ENCODE measurements at places on chromosomes 1 and 21. TPM values are rescaled to one million over a fixed set of nuclear protein-coding genes. Genes with fewer than 3 reads are reported as not detected.

- no peak for DNase-seq
Measured at GRCh38 chr21:40243685-40244084, 376.4 kb downstream of the PCP4 start.

DNA sequence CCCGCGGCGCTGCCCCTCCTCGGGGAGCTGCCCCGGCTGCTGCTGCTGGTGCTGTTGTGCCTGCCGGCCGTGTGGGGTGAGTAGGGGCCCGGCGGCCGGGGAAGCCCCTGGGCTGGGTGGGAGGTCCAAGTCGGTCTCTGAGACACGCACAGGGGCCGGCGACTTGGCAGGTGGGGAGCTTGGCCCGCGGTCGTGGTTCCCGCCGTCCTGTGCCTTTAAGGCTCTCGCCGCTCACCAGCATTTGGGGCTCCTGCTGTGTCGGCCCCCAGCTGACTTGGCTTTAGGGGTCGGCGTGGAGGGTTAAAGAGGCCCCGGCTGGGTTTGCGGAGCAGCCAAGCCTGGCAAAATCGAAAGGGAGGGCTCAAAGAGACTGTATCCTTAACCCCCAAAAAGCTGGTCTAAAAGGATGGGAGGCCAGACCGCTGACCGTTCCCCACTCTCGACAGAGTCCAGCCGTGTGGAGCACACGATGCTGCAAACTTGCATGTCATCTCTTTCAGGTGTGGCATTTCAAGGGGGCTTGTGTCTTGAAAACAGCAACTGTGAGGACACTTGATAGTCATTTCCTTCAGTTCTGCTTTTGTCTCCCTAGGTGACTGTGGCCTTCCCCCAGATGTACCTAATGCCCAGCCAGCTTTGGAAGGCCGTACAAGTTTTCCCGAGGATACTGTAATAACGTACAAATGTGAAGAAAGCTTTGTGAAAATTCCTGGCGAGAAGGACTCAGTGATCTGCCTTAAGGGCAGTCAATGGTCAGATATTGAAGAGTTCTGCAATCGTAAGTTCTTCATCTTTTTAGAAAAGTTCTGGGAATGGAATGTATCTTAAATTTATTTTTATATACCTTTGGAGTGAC, 540 bp downstream of the CD55 start:
- no peak for DNase-seq

DNA sequence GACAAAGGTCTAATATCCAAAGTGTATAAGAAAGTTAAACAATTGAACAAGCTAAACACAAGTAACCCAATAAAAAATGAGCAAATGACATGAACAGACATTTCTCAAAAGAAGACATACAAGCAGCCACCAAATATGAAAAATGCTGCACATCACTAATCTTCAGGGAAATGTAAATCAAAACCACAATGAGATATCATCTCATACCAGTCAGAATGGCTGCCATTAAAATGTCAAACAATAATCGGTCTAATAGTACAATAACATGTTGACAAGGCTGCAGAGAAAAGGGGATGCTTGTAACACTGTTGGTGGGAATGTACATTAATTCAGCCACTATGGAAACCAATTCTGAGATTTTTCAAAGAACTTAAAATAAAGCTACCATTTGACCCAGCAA, 264.1 kb downstream of the AKT3 start:
- no peak for DNase-seq

- DNase-seq: no peak
Measured at GRCh38 chr1:45335855-45336324, 4.1 kb upstream of the TOE1 start.

DNA sequence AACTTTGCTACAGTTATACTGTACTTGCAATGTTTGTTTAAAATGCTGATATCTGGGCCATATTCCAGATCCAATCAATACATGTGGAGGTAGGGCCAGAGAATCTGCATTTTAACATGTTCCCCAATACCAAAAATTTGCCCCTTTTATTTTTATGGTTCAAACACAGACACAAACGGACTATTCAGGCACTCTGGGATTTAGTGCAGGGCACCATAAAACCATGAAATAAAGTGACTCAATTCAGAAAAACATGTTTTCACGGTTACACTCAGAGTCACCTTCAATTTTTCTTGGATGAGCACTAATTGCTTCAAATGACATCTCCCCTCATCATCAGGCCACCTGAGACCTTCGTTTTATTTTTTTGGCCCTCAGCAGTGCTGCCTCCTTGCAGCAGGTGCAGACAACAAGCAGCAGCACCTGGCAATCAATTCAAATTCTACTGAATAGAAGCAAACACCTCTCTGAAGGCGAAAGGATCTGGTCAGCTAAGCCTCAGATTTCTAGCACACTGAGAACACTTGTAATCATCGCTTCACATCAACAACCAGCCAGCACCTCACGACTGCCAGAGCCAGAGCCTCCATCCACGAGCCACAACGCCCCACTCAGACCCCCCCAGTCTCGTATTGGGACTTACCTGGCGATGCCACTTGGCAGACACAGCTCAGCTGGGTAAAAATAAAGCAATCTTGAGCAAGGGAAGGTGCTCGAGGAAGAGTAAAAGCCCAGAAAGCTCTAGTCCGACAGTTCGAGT, 1.1 kb downstream of the ERO1B start:
- peak; percentile 18 for DNase-seq

DNA sequence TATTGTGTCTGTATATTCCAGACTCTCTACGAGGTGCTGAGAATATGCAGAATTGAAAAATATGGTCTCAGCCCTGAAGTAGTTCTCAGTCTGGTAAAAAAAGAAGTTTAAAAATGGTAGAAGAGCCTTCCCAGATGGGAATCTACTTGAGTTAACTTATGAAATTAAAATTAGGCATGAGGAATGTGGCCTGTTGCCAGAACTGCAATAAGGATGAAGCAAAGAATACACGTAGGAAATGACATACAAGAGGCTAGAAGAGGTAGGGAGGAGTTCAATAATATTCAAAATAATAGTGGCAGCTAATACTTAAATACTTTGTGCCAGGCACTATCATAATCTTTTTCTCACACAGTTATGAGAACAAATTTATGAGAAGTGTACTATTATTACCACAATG, 6.3 kb downstream of the ASPM start:
- no peak for DNase-seq

DNA sequence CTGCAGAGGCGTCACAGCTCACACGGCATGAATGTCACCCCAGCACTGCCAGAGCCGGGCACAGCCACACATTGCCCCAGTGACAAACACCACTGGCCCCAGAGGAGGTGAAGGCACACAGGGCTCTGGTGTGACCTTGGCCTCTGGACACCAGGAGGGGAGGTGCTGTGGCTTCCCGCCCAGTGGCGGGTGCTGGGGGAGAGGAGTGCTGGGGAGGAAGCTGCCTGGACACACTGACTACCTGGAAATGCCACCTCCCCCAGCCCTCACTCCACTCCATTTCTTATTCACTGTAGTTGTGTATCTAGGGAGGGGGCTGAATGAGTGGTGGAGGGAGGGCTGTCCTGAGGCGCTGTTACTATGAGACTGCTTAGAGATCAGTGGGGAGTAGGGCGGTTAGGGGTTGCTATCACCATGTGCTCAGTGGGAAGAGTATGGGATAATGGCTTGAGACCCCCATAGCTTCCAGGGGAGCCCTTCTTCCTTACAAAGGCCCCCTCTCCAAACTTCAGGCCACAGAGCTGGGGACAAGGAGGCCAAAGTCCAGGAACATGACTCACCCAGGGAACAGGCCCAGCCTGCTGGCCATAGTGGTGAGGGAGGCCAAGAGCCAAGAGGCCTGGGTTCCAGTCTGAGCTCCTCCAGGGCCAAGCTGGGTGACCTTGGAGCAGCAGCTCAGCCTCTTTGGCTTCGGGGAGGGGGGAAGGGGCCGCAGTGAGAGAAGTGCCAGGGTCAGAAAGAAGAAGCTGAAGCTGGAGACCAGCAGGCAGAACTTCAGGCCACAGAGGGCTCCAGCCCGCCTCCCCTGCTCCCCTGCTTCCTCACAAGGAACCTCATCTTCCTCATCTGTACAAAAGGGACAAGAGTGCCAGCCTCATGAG, 40.1 kb downstream of the AHDC1 start:
- DNase-seq: no peak

GRCh38 chr1:161200992-161201835, 953 bp upstream of the NDUFS2 start:
- DNase-seq: no peak

- no peak for DNase-seq
Measured at GRCh38 chr1:234214129-234214910, 158.9 kb upstream of the COA6 start.

DNA sequence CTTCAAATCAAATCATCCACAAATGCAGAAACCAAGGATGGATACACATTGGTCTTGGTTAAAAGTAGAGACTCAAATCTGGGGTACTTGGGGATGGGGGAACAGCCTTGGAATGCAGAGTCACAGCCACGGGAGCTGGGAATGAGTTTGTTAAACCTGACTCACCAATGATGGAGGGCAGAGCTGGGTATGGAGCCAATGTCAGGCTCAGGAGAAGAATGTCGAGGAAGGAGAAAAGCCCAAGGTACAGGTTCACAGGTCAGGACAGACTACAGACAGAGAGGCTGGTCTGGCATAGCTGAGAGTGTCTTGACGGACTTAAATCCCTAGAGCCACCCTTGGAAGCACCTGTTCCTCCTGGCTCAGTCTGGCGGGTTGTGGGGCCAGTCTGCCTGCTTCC, 237.6 kb downstream of the NTNG1 start:
- DNase-seq: no peak

- DNase-seq: peak; percentile 66
Measured at GRCh38 chr1:159936273-159936904, 9.0 kb downstream of the IGSF9 start.

DNA sequence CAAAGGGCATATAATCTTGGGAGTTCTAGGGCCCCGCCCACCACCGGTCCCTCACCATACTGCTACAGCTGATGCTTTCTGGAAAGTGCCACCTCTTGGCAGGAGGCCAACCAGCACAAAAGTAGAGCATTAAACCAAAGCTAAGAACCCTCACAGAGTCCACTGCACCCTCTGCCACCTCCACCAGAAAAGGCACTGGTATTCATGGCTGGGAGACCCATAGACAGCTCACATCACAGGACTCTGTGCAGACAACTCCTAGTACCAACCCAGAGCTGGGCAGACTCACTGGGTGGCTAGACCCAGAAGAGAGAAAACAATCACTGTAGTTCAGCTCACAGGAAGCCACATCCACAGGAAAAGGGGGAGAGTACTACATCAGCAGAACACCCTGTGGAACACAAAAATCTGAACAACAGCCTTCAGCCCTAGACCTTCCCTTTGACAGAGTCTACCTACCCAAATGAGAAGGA, 10.8 kb downstream of the THEM4 start:
- DNase-seq: peak; percentile 75

DNA sequence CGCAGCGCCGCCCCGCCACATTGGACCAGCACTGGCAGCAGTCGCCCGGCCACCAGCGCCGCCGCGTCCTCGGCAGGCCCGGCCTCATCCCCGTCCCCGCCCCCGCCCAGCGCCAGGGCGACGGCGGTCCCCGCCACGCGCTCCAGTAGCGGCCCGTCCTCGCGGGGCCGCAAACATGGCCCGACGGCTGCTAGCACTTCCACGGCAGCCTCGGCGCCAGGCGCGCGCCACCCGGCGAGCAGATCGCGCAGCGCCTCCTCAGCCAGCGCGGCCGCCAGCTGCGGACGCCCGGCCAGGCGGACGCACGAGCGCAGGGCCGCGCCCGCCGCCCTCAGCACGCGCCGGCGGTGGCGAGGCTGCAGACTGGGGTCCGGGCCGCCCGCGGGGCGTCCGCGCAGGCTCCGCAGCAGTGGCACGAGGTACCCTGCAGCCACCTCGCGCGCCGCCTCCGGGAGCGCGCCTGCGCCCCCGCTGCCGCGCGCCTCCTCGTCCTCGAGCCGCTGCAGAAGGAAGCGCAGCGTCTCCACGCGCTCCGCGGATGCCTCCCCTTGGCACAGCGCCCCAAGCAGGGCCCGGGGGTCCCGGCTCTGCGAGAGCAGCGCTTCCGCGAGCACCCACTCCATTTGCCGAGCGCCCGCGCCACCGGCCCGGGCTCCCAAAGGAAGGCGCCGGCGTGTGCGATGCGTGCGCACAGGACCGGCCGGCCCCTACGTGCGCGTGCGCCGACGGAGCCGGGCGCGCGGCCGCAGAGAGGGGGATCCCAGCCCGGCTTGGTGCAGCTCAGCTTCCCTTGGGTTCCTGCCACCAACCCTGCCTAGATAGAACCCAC, at the start of gene TARBP1:
TARBP1 (minus strand) TSS at position 699 of the 829 bp plus-strand sequence; CDS start at position 623, 76 bp downstream.
- DNase-seq: peak; percentile 77

GRCh38 chr1:207313131-207313530, 8.3 kb upstream of the CD55 start:
- DNase-seq: no peak

- no peak for DNase-seq
Measured at GRCh38 chr1:150809651-150810050, 1.6 kb upstream of the CTSK start.

- DNase-seq: peak; percentile 31
Measured at GRCh38 chr1:145956781-145957442, 905 bp downstream of the LIX1L start.

DNA sequence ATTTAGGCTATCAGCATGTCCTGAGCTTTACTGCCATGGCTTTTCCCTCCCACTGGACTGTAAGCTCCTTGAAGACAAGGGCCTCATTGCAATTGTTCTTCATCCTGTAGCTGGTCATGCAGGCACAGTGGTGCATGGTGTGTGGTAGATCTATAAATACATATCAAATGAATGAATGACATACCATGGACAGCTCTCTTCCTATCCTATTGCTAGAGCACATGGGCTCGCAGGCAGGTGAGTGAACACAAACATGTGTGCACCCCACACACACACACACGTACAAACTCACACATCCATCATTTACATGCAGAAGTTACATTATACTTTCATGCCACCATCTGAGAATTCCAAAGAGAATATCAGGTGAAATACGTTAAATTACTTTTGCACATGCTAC, 172.9 kb upstream of the RUNX1 start:
- DNase-seq: no peak

DNA sequence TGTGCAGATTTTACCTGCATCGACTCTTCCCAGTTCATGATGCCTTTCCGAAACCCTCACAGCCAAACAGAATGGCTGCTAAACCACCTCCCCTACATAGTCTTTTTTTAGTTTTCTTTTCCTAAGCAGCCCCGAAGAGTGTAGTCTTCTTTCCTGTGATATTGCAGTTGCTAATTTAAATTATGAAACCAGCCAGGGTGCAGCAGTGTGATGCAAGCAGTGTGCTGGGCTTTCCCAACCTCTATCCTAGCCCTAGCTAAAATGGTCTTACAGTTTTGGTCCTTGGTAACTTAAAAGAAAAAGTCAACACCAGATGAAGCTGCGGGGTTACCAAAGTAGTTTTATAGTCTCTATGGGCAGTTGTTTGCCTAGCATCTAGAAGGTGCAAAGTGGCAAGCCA, 82.0 kb upstream of the GCLM start:
- DNase-seq: no peak

GRCh38 chr1:214637722-214638458, 34.9 kb downstream of the CENPF start:
- peak; percentile 6 for DNase-seq

- no peak for DNase-seq
Measured at GRCh38 chr1:115783311-115783710, 14.8 kb upstream of the CASQ2 start.

The PADI4 gene
- 2.0 TPM for polyA plus RNA-seq

The CLCA4 gene
- not detected for polyA plus RNA-seq

The APOBEC4 gene
- polyA plus RNA-seq: not detected

The DPYD gene
- 43.9 TPM for polyA plus RNA-seq

The HEYL gene
- polyA plus RNA-seq: not detected

The GNAT2 gene
- not detected for polyA plus RNA-seq

The PTPN7 gene
- polyA plus RNA-seq: 91.4 TPM
